ENCODE measurements at places on chromosomes 16 and 17.

DNA sequence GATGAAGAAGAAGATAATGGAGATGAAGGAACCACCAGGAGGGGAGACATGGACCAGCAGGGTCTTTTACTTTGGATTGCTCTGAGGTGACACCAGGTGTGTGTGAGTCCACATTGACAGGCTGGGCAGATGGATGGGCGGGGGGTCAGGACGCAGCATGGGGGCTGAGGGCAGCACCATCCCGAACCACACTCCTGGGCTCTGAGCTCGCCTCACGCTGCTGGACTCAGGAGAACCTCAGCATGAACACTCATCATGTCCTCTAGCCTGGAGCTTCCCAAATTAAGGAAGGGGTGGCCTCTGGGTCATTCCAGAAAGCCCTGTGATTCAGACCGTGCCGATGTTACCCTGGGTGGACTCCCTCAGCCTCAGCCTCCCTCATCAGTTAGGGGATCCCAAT, 50.4 kb upstream of the MAP3K14 start:
- DNase-seq = no peak

DNA sequence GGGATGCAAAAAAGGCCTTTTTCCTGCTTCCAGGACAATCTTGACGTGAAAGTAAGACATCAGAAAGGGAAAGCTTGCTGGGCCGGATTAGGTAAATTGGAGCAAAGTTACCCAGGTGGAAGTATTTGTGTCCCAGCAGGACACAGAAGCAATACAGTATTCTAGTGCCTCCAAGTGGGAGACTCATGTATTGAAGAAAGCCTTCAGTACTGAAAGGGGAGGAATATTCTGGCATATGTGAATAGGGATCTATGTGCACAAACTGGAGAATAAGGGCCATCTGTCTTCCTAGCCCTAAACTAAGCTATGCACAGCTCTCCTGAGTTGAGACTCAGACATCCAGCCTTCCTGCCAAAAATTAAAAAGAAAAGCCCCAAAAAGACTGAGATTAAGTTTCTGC, 327.3 kb upstream of the CDH8 start:
- no peak for DNase-seq

GRCh38 chr16:69921127-69921526, 30.0 kb upstream of the CLEC18A start:
- DNase-seq = no peak

GRCh38 chr16:50627419-50627818, 53.7 kb downstream of the SNX20 start:
- DNase-seq = no peak

DNA sequence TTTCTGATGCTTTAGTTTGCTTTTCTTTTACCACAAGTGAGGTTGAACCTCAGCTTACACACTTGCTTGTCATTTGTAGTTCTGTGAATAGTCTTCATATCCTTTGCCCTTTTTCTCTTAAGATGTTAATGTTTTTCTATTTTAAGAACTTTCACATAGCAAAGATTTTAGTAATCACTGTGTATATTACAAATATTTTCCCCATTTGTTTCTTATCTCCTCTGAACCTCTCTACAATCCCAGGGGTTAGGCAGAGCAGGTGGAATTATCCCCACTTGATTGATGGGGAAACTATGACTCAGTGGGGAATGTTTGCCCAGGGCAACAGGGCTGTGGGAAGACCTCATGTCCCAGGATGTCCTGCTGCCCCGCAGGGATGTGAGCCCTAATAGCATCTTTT, 11.7 kb upstream of the MYH3 start:
- no peak for DNase-seq

- no peak for DNase-seq
Measured at GRCh38 chr16:8775359-8775758, 22.1 kb downstream of the TMEM186 start.

- no peak for DNase-seq
Measured at GRCh38 chr17:1260086-1260769, 10.0 kb upstream of the BHLHA9 start.

DNA sequence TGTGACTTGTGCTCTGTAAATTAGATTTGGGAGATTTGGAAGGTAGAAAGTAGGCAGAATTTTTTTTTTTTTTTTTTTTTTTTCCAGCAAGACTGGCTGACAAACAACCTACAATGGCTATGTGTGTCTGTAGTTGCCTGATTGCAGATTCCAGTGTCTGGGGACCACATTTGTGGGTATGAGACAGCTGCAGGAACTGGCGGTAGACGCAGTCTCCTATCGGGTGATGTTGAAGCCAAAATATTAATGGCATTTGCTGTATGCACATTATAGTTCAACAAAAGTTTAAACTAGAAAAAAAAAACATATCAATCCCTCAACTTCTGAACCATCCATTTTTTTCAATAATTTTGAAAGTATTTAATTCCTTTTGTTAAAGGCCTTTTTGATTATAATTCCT, 665.2 kb downstream of the TOX3 start:
- no peak for DNase-seq

DNA sequence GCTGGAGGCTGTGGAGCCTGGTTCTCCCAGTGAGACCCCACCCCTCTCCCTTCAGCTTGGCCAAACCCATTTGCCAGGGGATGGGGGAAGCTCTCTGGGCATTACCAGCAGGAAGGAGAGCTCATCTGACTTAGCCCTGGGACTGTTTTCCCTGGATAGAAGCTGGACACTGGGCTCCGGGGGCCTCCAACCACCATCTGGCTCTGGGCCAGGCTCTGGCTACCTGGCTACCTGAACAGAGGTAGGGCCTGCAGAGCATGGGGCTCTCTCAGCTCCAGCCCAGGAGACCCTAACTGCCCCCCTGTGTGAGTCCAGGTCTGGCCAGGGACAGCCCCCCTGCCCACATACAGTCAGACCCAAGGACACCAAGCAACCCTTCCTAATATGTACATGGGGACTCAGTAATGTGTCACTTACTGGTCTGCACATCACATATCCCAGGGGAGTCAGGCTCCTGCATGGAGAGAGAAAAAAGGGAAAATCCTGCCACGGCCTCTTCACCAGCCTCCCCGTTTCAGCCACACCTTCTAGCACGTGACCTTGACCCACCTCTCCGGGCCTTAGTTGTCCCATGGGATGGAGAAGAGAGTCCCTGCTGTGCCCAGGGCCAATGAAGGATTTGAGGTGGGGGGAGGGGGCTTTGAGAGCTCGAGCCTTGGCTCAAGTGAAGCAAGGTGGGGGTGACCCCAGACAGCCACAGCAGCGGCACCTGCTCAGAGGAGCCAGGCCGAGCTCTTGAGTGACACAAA, 13.8 kb downstream of the CNGB1 start:
- no peak for DNase-seq

DNA sequence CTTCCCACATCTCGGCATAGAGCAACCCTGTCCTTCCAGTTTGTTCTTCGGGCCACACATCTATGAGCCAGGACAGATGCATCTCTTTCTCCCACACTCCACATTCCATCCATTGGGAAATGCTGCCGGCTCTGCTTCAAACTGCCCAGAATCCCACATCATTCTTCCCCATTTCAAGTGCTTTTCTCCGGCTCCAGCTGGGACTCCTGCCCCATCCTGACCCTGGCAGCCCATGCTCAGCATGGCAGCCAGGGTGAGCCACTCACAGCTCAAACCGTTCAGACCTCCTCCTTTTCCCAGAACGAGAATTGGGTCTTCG, 132.8 kb upstream of the SDK2 start:
- no peak for DNase-seq

DNA sequence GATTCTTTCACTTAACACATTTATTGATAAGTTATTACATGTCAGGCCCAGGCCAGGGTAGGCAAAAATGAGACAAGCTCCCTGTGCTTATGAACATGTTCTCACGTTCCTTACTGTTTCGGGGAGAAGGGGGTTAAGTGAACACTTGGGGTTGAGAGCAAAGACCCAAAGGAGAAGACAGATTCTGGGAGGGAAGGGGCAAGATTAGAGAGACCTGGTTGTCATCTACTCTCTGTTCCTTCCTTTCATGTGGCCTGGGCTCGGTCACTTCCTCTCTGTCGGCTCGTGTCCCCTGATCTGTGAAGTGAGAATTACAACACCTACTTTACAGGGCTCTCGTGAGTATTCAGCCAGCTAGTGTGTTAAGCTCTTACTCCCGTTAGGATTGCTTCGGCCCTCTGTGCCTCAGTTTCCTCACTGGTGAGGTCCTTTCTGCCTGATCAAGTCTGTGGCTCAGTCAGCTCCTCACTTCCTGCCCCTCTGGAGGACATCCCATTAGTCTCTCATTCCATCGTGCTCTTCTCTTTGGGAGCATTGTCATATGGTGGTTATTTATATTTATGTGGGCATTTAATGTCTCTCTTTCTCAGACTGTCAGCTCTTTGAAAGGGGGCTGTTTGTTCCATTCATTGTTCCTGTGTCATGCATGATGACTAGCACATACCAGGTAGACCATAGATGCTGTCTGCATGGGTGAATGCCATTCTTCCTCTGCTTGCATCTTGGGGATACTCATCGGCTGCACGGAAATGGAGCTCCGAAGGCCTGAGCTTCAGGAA, 38.9 kb downstream of the PLCG2 start:
- DNase-seq = no peak

DNA sequence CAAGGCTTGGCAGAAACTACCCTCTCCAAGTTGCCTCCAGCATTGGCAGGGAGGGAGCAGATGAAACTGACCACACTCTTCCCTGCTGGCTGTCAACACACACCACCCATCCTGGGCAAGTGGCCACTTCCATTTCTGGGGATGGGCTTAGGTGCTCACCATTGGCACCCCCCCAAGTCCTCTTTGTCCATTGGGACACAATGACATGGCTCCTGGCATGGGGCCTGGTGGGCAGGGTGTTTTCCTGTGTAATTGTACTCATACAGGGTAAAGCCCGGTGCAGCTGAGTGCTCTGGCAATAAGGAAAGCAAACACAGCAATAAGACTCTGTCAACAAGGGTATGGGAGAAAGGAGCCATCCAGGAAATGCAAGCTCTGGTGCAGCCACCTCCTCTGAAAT, 22.6 kb downstream of the SCNN1B start:
- DNase-seq = peak; percentile 28

DNA sequence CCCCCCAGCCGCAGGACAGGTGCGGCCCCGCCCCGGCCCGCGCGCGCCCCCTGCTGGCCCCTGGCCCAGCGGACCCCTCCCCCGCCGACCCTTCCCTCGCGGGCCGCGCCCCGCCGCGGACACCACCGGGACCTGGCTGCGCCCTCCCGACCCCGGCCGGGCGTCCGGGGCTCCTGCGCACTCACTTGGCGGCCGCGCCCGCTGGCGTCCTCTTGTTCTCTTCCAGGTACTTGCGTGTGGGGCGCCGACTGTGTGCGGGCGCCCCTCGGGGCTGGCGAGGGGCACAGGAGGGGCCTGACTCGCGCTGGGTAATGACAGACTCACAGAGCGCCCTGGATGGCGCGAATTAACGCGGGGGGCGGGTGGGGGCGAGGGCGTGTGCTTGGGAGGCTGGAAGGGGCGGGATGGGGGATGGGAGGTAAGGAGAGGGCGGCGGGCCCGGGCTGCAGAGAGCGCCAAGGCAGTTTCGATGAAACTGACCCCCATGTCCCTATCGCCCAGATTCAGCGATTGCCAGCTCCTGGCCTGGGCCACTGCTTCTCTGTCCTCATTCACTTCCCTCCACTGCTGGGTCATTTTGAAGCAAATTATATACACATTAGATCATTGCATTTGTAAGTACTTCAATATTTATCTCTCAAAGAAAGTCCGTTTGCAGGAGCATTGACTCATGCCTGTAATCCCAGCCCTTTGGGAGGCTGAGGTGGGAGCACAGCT, 445 bp upstream of the DBNDD1 start:
- DNase-seq = no peak

- no peak for DNase-seq
Measured at GRCh38 chr16:17384471-17384870, 86.3 kb downstream of the XYLT1 start.

DNA sequence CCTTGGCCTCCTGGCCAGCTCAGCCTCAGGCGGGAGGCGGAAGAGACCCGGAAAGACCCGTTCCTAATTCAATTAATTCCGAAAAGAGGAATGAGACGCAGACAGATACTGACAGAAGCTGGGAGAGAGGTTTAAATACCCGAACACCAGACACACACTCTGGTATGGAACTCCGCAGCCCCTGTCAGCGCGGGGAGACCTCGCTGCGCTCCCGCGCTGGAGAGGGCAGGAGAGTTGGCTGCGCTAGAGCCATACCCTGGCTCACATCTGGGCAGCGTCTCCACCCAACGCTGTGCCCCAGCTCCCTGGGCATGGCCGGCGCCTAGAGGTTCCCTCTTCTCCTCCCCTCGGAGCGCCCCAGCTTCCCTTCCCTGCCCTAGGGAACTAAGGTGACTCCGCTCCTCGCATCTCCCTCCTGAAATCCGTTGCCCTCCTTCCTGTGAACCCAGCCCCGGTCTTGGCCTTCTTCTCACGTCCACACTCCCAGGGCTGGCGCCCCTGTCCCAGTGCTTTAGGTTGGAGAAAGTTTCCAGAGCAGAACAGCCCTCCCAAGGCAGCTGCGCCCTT, 8.0 kb downstream of the NEUROD2 start:
- no peak for DNase-seq

GRCh38 chr17:19867079-19867328, 732 bp downstream of the ULK2 start:
- DNase-seq = peak; percentile 84

DNA sequence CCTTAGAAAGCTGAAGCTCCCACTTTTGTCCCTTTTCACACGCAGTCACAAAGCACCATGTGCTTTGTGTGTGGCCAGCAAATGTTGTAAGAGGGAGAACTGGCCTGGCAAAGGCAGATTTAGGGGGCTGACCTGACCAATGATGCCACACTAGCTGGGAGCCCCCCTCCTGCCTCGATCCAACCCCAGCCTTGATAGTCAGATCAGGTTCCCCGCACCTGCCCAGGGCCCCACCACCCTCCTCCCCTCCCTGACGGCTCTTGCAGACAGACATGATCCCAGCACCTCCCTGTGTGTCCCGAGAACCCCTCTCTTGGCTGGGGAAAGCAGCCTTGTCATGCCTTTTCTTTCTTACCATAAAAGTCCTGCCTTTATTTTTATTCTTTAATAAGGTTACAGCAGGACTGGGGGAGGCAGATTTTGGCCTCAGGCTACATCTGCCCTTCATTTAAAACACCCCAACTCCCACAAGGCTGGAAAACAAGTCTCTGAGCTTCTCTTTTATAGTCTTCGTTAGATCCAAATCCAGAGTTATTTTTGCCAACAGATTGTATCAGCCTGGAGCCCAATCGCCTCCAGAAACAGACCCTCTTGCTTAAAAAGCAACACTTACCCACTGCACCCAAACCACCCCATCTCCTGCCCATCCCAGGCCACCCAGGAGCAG, 201.8 kb upstream of the CDH5 start:
- DNase-seq = no peak

- no peak for DNase-seq
Measured at GRCh38 chr16:67181346-67181745, 2.4 kb downstream of the MATCAP1 start.
